Stimulated activated CD4-positive, alpha-beta T cell treated with anti-CD3 and anti-CD28 coated beads, Interleukin-12 subunit alpha, Interleukin-12 subunit beta, amount 100 ng/mL, for 24 hours (primary cell): ENCODE measurements at places on chromosomes 5 and 9.

DNA sequence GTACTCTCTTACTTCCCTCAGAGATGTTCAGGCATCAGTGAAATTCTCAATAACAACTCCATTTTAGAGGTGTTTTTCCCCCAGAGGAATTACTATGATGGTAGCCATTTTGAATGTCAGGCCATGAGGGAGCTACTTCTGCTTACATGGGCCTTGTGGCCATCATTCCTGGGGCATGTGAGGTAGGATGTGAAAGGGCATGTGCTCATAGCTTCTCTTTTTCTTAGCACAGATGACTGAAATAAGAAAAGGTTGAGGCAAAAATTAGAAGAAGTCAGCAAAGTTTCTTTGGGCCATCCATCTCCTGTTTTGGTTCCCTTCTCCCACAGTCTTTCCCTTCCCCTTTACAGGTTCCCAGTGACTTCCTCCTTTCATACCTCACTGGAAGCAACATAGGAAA, 68.8 kb downstream of the FEM1C start:
- DNase-seq: no peak

- DNase-seq: no peak
Measured at GRCh38 chr5:111173476-111173875, 50.7 kb upstream of the CAMK4 start.

GRCh38 chr5:127441799-127442484, 75.5 kb upstream of the PRRC1 start:
- DNase-seq: no peak

DNA sequence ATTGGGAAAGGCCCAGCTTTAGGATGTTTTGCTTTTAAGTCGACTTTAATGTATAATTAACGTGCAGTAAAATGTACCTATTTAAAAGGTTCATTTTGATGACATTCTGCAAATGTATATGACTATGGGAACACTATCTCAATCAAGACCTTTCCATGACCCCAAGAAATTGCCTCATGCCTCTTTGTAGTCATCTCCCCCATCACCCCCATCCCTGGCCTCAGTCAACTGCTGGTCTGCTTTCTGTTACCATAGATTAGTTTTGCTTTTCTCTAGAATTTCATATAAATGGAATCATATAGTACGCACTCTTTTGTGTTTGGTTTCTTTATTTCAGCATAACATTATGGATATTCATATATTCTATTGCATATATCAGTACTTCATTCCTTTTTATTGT, 80.7 kb upstream of the C9orf72 start:
- DNase-seq: no peak

- DNase-seq: no peak
Measured at GRCh38 chr9:82584349-82584863, 478.5 kb downstream of the RASEF start.

- no peak for DNase-seq
Measured at GRCh38 chr5:124599028-124599973, 147.1 kb downstream of the ZNF608 start.

DNA sequence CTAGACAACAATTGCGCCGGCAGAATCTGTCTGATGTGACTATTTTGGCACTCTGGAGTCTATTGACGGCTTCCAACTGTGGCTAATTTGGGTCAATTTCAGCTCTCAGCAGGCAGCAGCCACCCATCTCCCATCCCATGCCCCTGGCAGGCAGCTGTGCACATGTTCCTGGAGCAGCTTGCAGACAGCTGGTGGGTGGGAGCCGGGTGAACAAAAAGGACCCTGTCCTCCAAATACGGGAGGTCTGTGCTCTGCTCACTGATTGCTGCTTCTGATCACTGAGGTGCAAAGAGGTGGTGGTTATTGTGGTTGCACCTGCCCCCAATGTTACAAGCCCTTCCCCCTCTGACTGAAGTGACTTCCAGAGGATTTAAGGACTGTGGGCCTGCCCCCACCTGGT, 45.0 kb upstream of the N4BP3 start:
- no peak for DNase-seq

- DNase-seq: no peak
Measured at GRCh38 chr5:172077664-172078425, 71.4 kb upstream of the FBXW11 start.

DNA sequence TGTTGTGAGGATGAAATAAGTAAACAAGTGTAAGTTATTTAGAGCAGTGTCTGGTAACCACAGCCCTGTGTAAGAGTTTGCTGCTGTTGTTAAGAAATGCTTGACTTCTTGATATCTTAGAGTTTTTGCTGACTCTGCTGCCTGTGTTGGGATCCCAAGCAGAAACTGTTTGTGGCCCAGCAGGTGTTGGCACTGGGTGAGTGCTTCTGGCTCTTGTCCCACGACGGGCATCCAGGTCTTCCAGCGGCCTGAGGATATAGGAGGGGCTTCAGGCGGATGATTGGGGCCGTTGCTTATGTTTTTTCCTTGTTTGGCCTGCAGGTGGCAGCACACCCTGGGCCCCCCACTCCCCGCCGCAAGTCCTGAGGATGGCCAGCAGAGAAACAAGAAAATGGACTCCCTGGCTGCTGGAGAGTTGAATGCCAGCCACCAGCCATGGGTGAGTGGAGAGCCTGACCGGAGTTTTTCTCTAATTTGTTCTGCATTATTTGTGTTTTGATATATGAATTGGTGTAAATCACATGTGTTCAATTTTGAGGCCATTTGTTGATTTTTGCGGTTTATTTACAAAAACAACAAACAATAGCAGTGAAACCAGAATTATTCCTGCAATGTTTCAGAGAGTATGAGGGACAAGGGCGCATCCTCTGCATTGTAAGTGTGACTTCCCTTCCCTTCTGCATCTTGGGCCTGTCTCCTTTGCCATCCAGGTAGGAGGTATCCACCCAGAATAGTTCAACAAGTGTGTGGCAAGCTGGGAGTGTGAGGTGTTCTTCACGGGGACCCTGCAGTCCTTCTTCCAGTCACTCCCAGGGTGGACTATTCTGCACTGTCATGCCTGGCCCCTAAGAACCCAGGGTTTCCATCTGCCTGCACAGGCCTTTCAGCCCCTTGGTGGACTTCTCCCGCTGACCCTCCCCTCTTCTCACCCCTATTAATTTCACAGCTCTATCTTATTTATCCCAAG, 50.3 kb downstream of the SLC22A5 start:
- peak; percentile 44 for DNase-seq

GRCh38 chr9:93930070-93930469, 25.1 kb downstream of the BARX1 start:
- DNase-seq: no peak

DNA sequence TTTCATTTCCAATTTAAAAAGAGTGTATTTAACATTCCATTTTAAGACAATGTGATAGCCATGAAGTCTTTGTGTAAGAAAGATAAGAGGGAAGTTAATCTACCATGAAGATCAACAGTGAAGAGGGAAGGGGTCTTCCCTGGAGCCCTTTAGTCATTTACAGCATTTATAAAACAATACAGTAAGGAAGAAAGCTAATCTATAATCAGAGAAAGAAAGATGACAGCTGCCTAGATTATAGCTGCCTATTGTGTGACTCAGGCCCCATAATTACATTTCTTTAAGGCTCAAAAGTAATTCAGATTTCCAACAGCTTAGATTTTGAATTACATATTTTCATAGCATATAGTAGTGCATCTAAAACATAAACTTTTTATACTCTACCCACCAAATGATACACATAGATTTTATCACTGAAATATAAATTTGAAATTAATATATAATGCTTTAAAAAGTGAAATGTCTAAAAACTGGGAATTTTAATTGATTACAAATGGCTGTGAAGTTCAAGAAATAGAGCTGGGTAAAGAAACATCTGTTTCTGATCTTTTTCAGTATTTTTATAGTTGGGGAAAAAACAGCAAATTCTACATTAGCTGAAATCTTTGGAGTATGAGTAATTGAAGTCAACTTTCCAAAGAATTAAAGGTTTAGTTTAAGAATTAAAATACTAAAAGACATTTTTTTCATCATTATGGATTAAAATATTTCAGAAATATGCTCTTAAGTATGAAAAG, 89.6 kb downstream of the RIC1 start:
- no peak for DNase-seq

GRCh38 chr9:27537756-27538155, 8.1 kb upstream of the MOB3B start:
- DNase-seq: no peak

- no peak for DNase-seq
Measured at GRCh38 chr9:137454145-137454596, 5.0 kb downstream of the NSMF start.

GRCh38 chr9:126326228-126327005, at the start of gene MVB12B:
TSS of gene MVB12B (plus strand) at chr9:126326829. CDS start at chr9:126326930, 101 bp downstream.
- DNase-seq: peak; percentile 9

GRCh38 chr9:86600977-86601376, 246.8 kb upstream of the TUT7 start:
- no peak for DNase-seq

DNA sequence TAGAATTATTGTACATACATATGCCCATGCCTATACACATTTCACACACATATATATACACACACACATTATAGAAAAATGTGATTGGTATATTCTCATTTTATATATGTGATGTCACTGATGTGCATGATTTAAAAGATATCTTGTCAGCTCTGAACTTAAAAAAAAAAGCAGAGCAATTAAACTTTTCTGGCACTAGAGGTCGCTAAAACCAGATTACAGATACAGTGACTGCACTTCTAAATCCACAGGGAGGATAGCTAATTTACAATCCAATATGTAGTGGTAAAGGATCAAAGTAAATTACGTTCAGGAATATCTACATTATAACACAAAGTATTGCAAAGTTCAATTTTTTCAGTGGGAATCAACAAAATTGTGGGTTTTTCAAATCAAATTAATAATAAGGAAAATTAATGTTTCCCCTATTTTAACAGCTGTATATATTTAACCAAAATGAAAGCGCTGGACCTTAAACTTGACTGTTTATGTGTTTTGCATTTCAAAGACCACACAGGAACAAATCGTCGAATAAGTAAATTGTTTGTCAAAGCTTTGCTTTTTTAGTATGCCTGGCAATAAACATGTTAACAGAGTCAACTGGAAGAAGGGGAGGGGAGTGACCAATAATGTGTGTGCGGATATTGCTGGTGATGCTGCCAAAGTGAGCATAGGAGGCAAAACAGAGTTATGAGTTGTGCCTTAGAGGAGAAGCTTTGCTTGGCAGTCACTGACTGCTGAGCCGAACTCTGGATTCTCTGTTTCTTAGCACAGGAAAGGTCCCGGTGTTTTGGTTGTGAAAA, 1201.4 kb upstream of the C9orf72 start:
- DNase-seq: no peak

DNA sequence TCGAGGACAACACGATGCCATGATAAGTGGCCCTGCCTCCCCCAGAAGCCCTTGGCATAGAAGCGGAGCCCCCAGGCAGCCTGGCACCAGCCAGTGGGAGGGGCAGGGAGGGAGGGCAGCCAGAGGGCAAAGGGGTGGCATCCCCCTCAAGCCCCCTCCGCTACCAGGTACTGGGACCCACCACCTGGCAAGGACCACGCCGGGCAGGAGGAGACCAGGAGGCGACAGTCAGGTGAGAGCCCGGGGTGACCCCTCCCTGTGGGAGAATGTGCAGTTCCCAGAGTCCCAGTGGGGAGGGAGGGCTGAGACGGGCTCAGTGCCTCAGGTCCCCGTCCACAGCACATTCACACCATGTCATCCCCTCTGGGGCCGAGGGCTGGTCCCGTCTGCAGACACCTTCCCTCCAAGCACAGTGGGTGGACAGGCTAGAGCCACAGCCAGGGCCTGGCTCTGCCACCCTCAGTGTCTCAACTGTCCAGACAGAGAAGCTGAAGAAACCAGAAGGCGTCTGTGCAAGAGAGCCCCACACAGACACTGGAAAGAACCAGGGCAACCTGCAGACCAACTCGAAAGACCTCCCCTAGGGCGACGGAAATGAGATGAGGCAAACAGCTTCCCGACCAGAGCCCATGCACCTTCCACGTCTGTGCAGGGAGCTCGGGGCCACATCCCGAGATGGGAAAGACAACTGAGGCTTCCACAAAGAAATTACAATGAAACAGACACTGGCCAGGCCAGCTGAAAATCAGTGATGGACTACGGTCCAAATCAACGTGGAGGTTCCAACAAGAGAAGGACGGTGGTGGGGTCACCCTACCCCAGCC, 11.1 kb downstream of the BRD3 start:
- no peak for DNase-seq

GRCh38 chr5:171416160-171417049, 3.0 kb upstream of the FGF18 start:
- DNase-seq: no peak

DNA sequence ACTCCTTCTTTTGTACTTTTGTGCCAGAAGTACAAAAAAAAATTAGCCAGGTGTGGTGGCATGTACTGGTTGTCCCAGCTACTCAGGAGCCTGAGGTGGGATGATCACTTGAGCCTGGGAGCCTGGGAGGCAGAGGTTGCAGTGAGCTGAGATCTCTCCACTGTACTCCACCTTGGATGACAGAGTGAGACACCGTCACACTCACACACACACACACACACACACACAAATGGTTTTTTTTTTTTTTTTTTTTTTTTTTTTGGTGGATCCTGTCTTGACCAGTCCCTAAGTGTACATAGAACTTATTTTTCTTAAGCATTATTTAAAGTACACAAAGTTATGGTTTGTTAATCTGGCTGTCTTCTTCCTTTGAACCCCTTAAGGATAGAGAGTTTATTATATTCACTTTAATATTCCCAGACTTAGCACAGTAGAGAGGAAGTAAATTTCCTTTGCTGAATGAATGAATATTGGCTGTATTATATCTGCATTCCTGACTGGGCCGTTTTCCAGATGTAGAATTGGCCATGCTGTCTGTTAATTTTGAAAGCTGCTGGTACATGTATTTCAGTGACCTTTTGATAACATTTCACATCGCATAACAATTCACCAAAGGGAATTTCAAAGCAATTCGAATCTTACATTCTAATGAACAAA, 429.0 kb upstream of the ZNF608 start:
- no peak for DNase-seq

DNA sequence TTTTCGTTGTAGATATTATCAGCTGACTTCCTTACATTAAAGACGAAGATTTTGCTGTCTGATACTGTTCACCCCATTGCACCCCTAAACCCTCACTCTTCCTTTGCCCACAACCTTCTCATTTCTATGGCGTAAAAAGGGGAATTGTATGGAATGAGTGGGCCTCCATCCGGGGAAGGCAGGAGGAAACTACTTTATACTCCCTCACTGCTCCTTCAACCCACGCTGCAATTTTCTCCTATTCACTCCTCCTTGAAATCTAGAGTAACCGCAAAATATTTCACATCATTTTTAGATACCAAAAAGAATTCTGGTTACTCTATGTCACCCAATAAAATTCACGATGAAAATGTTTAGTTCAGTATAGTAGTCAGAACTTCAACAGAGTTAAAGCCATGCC, 330.8 kb downstream of the DIRAS2 start:
- no peak for DNase-seq

DNA sequence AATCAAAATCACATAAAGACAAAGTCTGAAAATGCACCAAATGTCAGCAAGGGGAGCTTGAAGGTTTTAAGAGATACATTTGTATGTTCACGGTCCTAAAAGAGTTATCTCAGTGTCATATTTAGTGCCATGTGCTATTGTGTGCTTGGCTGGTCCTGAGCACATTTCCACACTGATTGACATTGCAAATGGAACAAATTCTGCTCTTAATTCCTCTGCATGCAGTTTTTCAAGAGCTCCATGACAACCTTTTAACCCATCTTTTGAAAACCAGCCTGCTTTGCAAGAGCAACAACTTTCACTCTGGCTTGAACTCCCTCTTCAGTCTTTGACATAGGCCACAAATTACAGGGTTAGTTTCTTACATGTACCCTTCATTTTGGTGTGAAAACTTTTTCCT, 175.4 kb upstream of the ACTBL2 start:
- DNase-seq: no peak

- no peak for DNase-seq
Measured at GRCh38 chr5:160341309-160341870, 29.0 kb upstream of the CCNJL start.
